ENCODE measurements at places on chromosomes 11 and 22. TPM values are rescaled to one million over a fixed set of nuclear protein-coding genes. Genes with fewer than 3 reads are reported as not detected.
A peak's percentile ranks its signal among the peaks of the same experiment; 100 is the strongest.

DNA sequence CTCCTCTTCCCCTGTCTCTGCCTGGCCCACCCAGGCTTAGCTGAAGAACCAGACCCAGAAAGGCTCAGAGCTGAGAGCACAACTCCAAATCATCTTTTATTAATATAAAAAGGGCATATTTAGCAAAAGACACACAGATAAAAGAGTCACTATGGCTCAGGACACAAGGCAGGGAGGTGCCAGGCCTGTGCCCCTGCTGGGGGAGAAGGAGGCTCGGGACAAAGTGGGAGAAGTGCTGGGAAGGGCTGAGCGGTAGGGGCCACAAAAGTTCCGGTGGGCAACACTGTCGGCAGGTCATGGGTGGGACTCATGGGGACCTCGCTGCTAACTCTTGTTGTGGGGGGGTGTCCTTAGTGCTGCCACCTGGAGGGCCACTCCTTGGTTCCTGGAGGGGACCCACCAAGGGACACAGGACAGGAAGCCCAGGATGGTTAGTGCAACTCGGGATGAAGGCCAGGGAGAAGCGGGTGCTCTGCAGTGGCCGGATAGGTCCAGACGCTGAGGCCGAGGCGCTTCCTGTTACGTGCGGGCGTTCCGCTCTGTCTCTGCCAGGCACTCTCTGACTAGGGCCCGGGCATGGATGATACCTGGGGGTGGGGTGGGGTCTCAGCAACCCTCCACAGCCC, 1.4 kb upstream of the PITPNM1 start:
- DNase-seq, result no peak

DNA sequence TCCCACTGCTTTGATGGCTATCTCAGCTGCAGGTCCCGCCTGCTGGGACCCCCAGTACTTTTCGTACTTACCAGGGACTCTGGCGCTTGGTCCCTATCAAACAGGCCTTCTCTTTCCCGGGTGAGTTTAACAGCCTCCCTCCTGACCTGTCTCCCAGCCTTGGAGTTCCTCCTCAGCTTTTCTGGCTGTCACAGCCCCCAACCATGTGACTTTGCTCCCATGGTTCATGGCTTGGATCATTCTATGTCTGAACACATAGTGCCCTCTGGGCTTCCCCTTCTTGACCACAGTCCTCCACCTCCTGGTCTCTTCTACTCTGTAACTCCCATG, 56.9 kb downstream of the PARVA start:
- DNase-seq, result no peak

DNA sequence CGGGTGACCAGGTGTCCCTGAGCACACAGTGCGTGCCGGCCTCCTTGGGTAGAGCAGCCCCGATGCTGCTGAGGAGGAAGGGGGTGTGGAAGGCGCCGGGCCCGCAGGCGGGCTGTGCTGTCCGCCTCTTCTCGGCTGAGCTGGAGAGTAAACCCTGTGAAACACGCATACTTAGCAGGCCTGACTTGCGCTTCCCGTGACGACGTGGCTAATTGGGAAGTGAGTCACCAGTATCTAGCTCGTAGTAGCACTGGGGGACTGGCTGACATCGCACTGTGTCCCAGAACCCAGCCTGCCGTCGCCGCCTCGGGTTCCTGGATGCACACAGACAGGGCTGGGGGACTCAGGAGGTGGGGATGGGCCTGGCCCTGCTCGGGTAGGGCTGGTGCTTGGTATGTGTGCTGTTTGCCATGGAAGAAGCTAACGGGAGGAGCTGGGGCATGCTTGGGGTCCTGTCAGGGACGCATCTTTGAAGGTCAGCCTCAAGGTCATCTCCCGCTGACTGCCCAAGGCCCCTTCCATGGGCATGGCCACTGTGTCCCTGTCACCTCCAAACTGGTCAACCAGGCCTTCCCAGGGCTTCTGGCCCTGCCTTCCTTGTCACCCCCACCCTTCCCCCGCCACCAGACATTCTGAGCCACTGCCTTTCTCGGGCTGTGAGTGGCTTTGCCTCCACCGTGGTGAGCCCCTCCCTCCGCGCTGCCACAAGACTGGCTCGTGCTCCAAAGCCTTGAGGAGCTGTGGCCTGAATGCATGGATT, 1327.0 kb downstream of the BRD1 start:
- DNase-seq, result no peak

GRCh38 chr11:75341612-75342011, 9.8 kb downstream of the ARRB1 start:
- no peak for DNase-seq

DNA sequence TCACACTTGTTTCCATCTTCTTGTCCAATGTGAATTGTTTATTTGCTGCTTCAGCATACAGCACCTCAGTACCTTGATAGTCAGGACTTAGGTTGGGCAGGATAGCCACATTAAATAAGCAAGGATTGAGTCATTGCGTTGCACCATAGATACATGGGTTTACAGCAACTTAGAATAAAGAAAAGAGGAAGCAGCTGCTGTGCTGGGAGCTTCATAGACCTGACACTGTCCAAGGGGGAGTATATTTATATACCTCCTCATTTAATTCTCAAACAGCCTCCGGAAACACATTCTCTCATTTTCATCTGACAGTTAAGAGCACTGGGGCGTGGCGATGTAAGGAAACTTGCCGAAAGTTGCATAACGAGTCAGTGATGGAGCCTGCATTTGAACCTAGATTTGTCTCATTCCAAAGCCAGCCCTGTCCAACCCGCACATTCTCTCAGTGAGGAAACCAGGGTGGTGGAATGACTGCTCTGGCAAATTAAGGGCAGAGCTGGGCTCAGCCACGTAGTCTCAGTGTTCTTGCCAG, 42.2 kb downstream of the UBASH3B start:
- peak; percentile 20 for DNase-seq

DNA sequence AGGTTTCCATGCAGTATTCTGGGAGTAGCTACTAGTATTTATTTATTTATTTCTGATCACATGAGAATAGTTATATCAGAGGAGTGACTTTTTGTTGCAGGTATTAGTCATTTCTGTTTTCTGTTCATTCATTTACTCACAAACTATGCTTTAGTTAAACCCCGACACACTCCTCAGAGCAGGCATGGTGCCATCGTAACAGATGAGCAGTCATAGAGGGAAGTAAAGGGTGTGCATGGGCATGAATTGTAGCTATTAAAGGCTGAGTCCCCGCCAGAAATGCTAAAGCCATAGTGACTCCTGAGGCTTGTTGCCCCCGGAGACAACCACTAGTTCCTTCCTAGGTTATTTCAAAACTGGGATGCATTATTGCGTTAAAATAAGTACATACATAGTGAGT, 10.6 kb downstream of the JHY start:
- no peak for DNase-seq

DNA sequence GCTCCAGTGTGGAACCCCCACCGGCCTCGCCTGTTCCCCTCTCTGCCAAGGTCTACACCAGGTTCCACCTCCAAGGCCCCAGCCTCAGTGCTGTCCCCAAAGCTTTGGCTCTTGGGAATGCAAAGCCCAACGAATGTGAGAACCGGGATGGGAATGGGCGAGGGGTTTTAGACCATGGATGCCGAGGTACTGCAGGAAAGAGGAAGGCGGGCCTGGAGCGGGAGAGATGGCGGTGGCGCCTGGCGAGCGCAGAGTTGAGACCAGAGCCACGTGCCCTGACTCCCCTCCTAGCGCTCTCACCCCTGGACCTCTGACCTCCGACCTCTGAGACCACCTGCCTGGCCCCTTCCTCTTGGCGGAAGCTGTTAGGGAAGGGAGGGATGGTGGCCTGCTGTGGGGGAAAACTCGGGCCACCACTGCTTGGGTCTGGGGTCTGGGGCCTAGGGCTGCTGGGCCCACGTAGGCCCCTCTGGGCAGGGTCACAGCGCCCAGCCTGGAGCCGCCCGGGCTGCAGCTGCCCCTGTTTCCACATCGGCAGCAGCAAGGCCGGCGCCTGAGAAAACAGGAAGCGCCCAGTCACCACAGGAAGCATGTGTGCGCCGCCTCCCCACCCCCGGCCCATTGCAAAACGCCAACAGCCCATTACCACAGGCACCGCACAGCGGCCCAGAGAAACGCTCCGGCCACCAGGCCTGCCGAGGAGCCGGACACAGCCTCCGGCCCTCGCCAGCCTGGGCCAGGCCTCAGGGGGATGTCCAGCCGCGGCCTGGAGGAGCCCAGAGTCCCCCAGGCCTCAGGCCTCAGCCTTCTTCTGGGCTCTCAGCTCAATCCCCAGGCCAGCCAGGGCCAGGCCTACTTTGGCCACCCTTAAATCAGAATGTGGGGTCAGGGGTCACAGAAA, 13.8 kb upstream of the SLC39A13 start:
- no peak for DNase-seq

DNA sequence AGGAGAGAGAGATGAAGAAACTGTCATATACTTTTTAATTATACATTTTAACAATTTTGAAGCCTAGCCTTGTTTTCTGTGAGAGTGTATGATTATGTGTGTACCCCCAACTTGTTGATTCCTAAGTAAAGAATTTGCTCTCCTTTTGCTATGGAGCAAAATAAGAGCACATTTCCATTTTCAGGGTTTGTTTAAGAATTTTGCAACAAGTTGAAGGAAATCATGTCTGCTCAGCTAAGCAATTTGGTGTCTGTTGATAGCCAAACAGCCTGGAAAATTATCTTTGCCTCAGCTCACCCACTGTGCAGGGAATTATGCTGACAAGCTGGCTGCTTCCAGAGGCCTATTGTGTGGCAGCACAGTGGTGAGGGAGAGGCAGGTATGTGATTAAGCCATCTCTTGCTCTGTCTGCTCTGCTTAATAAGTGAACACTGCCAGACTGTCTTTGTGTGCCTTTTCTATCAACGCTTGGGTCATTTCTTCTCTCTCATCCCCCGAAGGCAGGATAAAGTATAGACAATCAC, 135.1 kb upstream of the TTC12 start:
- no peak for DNase-seq

GRCh38 chr11:20042811-20043341, 117.4 kb downstream of the DBX1 start:
- DNase-seq, result no peak

GRCh38 chr11:57387289-57388030, 3.0 kb downstream of the PRG2 start:
- no peak for DNase-seq

DNA sequence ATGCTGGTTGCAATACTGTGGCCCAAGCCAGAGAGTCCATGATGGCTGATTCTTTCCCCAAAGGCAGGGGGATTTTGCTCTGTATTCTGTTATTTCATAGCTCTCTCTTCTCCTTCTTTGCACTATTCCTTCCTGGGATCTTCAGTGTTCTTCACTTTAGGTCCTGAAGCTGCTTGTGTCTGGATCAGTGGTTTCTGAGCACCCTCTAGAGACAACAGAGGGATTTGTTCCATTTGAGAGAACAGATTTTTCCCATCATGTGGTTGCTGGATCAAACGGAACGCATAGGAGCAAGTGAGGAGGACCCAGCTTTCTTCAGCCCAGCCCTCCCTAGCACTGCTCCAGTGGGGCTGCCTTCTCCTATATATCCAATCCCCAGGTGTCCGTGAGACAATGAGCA, 68.7 kb upstream of the SYN3 start:
- DNase-seq, result no peak

DNA sequence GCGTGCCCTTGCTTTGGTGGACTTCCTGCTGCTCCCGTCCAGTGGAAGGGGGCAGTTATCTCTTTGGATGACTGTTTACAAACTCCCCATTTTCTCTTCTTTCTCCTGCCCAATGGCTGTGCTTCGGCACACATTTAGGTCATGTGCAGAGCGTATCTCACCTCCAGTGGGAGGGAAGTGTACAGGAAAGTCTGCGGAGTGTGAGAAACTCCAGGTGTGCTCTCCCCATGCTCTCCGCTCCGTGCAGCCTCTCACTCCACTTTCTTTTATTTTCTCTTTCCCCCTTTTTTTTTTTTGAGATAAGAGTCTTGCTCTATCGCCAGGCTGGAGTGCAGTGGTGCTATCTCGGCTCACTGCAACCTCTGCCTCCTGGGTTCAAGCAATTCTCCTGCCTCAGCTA, 11.9 kb upstream of the TEF start:
- no peak for DNase-seq

GRCh38 chr22:26734339-26735018, 77.1 kb downstream of the MIAT start:
- no peak for DNase-seq

- DNase-seq, result no peak
Measured at GRCh38 chr22:47036352-47036751, 273.9 kb downstream of the TBC1D22A start.

GRCh38 chr22:32725369-32725988, 76.0 kb upstream of the TIMP3 start:
- DNase-seq, result peak; percentile 18

DNA sequence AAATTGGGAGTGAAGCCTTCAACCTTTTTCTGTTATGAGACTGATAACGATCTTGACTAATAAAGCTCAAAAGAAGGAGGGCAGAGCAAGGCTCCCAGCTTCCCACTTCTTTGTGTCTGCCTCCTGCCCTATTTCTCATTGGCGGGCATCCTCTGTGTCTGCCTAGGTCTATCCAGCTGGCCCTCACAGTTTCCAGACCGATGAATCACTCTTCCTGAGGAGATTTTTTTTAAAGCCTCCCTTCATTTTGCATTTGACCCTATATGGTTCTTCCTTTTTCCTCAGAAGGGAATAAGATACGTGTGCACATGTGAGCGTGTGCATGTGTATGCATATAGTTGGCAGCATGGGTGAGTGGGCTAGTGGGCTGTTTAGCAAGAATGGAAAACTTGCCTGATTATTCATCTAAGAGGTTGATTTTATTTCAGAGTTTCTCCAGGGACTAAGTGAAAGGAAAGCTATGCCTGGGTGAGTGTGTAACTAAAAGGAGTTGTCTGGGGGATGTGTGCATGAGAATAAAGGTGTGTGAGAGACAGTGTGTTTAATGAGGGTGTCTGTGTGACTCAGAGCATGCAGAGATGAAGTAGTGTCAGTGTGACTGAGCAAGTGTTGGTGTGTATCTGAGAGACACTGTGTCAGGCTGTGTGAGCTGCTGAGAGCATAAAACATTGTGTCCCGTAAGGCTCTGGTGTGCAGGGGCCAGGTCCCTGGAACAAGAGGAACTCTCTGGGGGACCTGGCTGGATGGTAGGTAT, 12.2 kb downstream of the PHLDB1 start:
- DNase-seq, result peak; percentile 97

- no peak for DNase-seq
Measured at GRCh38 chr22:34019190-34019845, 99.0 kb upstream of the LARGE1 start.

DNA sequence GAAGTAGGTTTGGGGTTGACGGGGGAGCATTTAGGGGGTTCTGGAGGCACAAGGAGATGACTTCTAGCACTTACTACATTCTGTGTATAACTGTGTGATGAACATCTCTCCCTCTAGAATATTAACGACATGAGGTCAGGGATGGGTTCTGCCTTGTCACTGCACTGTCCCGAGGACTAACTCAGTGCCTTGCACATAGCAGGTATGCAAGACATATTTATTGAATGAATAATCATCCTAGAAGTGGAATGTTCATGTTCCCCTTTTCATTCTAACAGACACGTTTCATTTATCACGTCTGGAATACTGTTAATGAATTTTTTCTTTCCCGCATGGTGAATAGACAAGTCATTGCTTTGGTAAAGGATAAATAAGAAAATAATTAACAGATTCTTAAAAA, 12.6 kb downstream of the SYT13 start:
- no peak for DNase-seq

DNA sequence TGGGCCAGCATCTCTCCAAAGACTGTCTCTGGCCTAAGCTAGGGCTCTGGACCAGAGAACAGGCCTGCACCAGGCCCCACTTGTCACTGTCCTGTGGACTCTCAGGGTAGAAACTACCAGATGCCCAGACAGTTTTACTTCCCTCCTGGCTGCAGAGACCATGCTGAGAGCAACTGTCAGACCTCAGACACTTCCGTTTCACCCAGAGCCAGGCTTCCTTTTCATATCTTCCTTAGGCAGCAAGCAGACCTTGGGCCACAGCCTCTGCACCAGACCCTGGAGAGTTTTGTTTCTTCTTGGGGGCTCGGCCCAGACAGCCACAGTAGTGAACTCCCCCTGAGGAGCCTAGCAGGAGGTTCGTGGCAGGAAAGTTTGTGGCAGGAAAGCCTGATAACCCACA, 12.1 kb upstream of the FCHSD2 start:
- DNase-seq, result no peak

The HSPB2 gene
- 1.4 TPM for total RNA-seq

The MYEOV gene
- 82.9 TPM for total RNA-seq

All from HFFc6 (cell line).